ENCODE measurements at places on chromosomes 11 and 22.

GRCh38 chr22:37470087-37470445 lies 16.1 kb downstream of the MFNG start:
- DNase-seq = no peak

GRCh38 chr11:1233351-1234053 lies 10.6 kb downstream of the MUC5B start:
- DNase-seq = no peak

- DNase-seq = no peak
Measured at GRCh38 chr11:58727415-58727797, 4.3 kb downstream of the GLYAT start.

- no peak for DNase-seq
Measured at GRCh38 chr11:41206388-41206787, 253.1 kb downstream of the LRRC4C start.

DNA sequence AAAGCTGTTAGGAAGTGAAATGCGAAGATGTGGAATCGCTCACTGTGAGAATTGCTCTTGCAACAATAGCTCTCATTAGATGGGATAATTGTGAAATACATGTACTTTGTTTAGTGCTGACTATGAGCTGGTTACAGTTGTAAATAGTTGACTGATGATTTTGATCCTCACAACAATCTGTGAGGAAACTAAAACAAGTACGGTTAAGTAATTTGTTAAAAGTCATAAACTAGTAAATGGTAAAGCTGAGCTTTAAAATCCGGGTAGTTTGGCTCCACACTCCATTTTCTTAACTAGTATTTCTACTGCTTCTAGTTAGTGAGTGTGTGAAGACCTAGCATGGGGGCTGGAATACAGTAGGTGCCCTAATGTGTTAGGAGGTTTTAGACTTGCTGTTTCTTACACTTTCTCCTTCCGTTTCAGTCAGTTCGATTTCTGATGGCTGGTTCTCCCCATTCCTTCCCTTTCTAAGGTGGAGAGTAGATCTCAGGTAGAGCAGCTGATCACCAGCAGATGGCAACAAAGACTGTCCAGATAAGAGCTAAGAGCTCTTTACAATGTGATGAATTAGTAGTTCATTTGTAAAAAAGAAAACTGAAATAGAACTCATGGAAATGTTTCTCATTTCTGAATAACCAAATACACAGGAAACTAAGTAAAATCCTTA lies 16.3 kb upstream of the CYP2R1 start:
- no peak for DNase-seq
